Activated naive CD8-positive, alpha-beta T cell treated with anti-CD3 and anti-CD28 coated beads, Interleukin-2, amount 10 ng/mL, durations not matched to agents 7 days and 5 days (primary cell): ENCODE measurements at places on chromosomes 6 and 20.

DNA sequence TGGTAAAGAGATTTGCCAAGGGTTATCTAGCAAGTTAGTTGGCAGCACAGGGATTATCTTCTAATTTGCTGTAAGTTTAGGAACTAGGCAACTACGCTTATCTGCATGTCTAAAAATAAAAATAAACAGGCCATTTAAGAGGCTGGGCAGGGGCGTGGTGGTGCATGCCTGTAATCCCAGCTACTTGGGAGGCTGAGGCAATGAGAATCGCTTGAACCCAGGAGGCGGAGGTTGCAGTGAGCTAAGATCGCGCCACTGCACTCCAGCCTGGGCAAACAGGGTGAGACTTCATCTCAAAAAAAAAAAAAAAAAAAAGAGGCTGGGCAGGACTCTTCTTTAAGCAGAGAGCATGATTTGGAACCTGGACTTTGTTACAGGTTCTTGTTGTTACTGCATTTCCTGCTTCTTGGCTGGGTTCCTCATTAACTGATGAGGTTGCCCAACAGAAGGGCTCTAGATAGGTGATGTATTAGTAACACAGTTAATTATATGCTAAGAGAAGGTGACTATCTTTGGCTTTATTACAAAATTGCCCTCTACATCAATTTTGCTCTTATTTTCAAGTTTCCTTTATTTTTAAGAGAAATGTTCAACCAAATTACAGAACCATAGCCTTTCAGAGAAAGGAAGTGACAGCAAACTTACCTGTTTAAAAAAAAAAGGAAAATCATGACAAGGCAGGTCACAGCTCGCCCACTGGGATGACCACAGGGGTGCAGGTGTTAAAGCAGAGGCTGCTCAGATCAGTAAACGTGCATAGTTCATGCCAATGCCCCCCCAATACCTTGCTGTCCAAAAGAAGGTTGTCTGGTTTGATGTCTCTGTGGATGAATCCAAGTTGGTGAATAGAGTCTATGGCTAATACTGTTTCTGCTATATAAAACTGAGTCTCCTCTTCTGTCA lies 32.5 kb downstream of the STK38 start:
- no peak for DNase-seq

DNA sequence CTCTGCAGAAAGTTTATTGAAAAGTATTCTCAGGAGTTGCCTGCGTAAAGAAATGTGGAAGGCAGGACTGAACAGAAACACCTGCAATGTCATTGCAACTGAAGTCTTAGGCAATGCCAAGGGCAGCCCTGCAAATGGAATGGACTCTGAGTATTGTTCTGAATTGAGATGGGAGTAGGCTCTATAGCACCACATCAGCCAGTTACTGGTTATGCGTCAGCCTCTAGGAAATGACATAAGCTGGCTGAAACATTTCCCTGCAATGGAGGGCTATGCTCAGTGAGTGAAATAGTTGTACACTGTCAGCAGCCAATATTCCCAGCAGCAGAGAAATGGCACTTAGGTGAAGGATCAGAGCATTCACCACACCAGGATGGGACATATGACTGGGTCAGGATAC lies 13.8 kb upstream of the GJE1 start:
- no peak for DNase-seq

GRCh38 chr20:43537921-43538877 lies 20.6 kb upstream of the SGK2 start:
- peak; percentile 51 for DNase-seq

GRCh38 chr6:75143191-75143590 lies 62.7 kb downstream of the COL12A1 start:
- DNase-seq = no peak

- DNase-seq = no peak
These were observed 228.2 kb downstream of the SOD2 start for GRCh38 chr6:159464816-159465215.

DNA sequence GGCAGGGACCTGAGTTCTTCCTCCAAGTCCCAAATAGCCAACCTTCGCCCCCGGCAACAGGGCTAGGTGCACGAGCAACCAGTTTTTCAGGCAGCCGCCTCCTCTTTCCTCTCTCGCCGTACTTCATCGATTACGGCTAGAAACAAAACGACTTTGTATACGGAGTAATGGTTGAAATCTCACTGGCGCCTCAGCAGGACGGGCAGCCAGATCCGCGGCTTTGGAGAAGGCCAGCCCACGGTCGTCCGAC lies 333 bp upstream of the SMIM13 start:
- DNase-seq = no peak

- DNase-seq = no peak
These were observed 425.1 kb downstream of the FOXA2 start for GRCh38 chr20:22159276-22159675.

- no peak for DNase-seq
These were observed 548.2 kb downstream of the PRKN start for GRCh38 chr6:162179196-162179951.

DNA sequence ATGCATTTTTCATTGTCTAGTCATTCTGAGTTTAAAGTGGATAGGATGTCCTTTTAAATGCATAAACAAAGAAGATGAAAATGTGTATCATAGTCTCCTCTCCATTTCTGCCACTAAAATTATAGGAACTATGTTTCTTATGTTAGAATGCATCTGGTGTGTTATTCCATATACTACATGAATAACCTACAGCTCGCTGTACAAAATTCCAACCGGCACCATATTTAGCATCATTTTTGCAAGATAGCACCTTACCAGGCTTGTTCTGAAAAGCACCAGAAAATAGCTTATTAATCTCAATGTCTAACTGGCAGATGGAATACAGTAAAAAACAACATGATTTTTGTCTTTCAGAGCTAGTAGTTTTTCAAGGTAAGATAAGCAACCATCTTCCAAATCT lies 241.5 kb downstream of the SLC35F1 start:
- no peak for DNase-seq

GRCh38 chr6:51648236-51648635 lies 439.2 kb downstream of the PKHD1 start:
- no peak for DNase-seq

- no peak for DNase-seq
These were observed 59.2 kb upstream of the FOXO3 start for GRCh38 chr6:108501559-108501958.

DNA sequence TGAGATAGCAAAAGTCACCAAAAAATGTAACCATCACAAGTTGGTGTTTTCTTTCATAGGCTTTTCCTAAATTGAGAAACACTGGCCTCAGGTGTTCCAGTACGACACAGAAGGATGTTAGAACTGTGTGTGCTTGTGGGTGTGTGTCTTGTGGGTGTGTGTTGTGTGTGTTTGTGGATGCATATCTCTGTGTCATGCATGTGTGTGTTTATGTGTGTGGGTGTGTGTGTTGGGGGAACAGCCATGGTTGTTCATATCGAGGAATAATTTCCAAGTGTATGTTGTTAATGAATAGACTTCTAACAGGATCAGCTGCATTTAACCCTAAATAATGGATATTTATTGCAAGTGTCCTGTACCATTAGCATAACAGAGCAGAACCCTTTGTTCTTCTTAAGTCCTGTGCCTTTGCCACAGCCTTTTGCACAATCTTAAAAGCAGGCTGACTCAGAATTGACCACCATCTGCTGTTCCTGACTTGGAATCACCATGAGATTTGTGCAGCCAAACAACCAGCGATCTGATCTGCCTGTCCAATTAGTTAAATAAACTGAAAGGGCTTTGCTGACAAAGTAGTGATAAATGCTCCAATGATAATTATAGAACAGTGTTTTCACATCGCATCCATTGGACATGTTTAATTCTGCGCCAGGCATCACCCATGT lies 7.6 kb downstream of the CD93 start:
- DNase-seq = no peak

- DNase-seq = no peak
These were observed 352.6 kb downstream of the RIMS1 start for GRCh38 chr6:72238900-72239299.

GRCh38 chr6:85660181-85660611 lies 17.5 kb upstream of the SYNCRIP start:
- DNase-seq = no peak

DNA sequence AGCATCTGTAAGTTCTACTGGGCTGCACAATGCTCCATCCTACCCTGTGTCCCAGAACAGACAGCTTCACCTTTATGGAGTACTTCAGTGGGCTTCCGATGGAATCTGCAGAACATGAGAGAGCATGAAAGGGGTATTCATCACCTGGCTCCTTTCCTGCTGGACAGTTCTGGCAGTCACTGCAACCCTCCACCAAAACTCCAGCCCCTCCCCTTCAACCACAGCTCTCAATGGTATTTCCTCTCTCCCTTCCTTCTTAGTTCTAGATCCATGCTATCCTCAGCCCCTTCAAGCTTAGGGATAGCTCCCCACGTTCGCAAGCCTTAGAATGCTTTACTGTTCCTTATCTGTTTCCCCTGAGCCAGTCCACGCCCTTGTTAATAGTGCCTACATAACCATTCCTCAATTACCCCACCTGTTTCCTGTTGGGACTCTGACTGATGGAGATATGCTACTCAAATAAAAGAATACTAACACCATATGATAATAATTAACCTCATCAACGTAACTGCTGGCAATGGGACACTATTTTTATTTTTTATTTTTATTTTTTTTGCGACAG lies 26.8 kb downstream of the TRAM2 start:
- DNase-seq = no peak

DNA sequence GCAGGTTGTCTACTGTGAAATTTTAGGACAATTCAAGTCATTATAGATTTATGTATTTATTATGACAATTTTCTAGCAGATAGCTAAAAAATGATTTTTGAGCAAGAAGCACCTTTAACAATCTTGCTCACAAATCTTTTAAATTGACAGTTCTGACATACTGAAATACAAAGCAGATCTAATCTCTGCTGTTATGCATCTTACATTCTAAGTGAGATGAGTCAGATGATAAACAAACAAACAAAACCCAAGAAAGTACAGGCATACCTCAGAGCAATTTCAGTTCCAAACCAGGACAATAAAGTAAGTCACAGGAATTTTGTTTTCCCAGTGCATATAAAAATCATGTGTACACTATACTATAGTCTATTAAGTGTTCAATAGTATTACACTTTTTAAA lies 430.7 kb upstream of the PTCHD4 start:
- no peak for DNase-seq

GRCh38 chr6:9484686-9485085 lies 930.2 kb downstream of the TFAP2A start:
- DNase-seq = no peak

DNA sequence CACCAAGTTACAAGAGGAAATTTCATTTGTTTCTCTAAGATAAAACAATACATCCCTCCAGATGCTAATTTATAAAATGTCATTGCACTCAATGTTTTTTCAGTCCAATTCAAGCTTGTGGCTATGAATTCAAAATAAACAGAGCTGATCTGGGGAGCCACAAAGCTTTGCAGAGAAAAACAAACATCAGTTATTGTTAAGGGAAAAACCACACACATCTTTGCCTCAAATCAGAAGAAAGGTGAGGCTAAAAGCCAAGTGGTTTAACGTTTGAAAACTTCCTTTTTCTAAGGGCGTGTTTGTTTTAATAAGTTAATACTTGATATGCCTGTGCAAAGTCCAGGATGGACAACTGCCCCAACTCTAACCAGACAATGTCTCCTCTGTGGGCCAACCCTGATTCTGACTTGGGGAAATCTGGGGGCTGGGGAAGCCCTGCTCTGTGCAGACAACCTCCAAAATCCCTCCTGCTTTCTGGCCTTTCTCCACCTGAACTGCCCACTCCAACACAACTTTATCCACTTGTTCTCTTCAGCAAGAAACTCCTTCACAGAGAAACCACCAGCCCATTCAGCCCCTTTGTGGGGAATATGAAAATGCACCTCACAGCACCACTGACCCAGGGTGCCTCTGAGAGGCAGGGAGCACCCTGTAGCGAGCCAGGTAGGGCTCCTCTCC lies 44.6 kb upstream of the NT5E start:
- DNase-seq = no peak

GRCh38 chr6:170130201-170130621 lies 160.7 kb downstream of the DLL1 start:
- DNase-seq = peak; percentile 19

GRCh38 chr20:21046413-21047070 lies 59.6 kb downstream of the LINC00237 start:
- DNase-seq = no peak

DNA sequence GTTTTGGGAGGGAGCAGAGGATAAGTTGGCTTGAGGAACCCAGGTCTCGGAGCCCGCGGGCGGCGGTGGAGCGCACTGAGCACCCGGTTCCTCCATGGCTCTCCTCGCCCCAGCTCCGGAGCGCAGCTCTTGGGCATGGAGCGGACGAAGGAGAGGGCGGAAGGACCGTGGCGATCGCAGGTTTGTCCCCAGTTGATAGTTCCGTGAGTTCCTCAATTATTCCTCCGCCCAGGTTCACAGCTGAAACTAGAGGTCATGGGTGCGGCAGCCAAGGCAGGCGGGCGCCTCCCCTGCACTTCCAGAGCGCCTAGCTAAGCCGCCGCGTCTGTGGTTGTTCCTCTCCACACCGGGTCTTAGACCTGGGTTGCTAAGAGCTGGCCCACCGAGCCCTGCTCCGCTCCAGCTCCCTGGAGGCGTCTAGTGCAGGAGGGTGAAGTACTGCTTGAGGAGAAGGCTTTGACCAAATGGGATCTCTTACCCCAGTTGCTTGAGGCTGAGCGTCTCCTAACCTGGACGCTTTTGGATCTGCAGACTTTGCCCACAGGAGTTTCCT lies at the start of gene HTR1B:
HTR1B (minus strand) TSS at position 184 of the 553 bp plus-strand sequence; CDS start at position 96, 88 bp downstream.
- DNase-seq = no peak

- DNase-seq = no peak
These were observed 668.6 kb downstream of the UTRN start for GRCh38 chr6:144953552-144954240.

- no peak for DNase-seq
These were observed 253.5 kb downstream of the NRN1 start for GRCh38 chr6:5753209-5753608.

DNA sequence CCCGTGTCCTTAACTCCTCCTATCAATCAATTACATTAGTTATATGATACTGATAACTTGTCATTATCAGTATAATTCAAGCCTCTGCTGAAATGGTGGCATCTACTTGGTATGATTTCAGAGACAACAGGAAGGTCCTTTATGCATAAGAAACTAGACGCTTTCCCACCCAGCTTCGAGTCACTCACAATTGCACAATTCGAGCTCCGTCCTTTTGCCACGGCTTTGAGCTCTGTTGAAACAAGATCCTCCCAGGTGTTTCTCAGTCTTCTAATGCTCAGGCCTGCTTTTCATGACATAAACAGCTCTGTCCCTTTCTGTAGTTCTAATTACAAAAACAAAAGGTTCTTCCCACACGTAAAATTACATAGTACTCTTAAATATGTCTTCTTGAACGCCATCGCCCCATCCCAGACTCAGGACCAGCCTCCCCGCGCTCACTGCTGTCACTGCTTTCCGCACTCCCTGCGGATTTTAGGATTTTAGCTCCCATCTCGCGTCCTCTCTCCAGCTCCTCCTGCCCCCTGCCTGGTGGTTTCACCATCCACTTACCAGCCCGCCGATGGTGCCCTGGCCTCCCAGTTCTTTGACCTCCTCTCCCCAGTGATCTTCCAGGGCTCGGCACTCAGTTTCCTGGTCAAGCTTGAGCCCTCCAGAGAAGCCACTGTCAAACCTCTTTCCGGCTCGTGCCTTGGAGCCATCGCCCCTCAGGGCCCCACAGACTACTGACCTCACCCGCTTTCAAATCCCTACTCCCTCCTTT lies 23.2 kb upstream of the PNPLA1 start:
- no peak for DNase-seq

- no peak for DNase-seq
These were observed 260.1 kb upstream of the STXBP5 start for GRCh38 chr6:146944077-146944476.

- DNase-seq = no peak
These were observed 44.4 kb downstream of the ZNF292 start for GRCh38 chr6:87199787-87200186.

GRCh38 chr20:59050437-59050836 lies 7.9 kb upstream of the PRELID3B start:
- no peak for DNase-seq

GRCh38 chr20:33474963-33475362 lies 14.9 kb upstream of the CBFA2T2 start:
- no peak for DNase-seq
